Stimulated activated naive CD8-positive, alpha-beta T cell treated with anti-CD3 and anti-CD28 coated beads, Interleukin-15, amount 100 ng/mL, for 72 hours (primary cell): ENCODE measurements at places on chromosomes 2 and 18.
A peak's percentile ranks its signal among the peaks of the same experiment; 100 is the strongest.

DNA sequence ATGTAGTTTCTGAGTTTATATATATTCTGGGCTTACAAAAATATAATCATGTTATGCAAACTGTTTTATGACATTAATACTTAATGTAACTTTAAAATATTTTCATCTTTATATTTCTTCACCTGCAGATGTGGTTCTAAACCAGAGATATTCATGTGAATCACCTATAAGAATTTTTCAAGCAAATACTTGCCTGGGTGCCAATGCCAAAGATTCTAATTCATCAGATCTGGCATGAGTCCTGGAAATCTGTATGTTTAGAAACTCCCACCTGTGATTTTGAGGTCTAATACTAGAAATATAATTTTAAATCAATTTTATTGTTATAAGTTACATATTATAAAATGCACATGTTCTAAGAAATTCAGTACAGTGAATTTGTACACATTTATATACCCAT lies 19.9 kb upstream of the DNAH6 start:
- no peak for DNase-seq

DNA sequence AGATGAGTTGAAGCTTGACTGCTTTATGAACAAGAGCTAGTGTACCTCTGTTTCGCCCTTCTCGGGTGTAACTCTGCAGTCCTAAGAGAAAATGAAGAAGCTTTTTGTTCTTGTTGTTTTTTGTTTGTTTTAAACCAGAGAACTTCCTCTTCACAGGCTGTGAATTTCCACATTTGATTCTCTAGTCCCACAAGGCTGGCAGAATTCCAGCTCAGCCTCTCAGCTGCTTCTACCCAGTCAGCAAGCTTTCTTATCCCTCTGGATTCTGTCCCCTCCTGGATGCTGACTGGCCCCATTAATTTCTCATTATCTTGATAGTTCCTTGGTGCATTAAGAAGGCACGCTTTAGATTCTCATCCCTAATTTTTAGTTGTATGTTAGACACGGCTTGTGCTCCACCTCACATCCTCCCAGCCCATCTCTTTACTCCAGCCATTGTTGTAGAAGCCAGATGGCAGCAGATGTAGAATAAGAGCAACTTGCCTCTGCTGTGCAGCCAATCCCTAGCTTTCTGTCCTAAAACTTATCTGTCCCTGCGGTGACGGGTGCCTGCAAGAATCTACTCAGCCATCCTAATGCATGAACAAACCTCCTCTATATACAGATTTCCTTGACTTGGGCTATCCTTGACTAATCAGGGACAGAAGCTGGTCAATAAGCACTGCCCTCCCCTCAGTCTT lies 12.3 kb upstream of the RESP18 start:
- DNase-seq = no peak

DNA sequence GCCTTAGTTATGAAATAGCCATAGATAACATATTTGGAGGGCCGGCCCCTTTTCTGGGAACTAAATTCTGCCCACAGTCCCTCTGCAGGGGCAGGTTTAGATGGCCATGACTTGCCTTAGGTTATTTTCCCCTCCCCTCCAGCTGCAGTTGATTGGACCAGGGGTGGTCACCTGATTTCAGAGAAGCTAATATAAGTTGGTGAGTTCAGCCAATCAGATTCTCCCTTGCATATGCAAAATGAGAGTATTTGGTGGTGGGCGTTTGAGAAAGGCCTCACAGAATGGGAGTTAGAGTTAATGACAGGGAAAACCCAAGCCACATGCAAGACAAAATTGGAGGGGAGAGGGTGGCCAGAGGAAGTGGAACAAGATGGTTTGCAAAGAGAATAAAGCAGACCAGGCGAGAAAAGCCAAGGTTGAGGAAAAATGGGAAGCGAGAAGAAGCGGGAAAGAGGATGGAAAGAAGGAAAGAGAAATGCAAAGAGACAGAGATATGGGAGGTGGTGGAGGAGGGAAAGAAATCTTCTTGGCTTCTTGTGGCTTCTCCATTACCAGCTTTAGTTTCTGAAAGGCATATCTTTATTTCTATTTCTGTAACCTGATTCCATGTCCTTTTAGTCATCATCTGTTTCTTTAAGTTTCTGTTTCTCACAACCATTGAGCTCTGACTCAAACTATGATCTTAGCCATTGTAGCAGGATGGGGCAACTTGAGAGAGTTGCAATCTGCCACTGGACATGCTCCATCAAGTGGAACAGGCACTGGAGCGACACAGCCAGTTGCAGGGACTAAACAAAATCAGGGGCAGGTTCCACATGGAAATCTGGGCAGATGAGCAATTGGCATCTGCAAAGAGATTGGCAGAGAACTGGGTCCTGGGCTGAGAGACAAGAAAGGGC lies 108.1 kb upstream of the SIX3 start:
- no peak for DNase-seq

DNA sequence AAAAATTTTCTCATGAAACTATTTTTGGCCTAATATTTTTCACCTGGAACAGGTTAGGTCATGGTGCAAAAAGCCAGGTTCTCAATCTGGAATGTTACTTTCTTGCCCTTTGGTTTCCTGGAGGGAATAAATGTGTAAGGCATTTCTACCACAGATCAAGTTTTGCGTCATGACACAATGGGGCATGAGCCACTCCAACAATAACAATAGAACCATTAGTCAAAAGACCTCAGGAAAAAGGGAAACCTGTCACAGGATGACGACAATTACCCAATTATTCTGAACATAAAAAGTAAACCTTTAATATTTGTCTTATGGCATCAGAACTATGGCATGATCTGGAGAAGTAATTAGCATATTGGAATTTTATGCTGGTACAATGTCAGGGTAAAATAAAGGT lies 88.2 kb upstream of the HNRNPA3 start:
- no peak for DNase-seq

DNA sequence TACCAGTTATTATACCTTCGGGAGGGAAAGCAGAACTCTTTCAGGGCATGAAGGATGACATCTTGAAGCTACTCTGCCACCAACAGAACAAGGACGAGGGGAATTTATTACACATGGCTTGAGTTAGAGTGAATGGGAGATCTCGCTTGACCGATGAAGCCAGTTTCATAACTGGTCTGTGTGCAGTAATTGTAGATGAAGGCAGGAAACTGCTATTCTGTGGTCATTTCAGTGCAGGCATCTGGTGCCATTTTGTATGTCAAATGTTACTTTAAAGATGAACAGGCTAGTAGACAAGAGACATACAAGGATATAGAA lies 20.5 kb downstream of the GREB1 start:
- no peak for DNase-seq

DNA sequence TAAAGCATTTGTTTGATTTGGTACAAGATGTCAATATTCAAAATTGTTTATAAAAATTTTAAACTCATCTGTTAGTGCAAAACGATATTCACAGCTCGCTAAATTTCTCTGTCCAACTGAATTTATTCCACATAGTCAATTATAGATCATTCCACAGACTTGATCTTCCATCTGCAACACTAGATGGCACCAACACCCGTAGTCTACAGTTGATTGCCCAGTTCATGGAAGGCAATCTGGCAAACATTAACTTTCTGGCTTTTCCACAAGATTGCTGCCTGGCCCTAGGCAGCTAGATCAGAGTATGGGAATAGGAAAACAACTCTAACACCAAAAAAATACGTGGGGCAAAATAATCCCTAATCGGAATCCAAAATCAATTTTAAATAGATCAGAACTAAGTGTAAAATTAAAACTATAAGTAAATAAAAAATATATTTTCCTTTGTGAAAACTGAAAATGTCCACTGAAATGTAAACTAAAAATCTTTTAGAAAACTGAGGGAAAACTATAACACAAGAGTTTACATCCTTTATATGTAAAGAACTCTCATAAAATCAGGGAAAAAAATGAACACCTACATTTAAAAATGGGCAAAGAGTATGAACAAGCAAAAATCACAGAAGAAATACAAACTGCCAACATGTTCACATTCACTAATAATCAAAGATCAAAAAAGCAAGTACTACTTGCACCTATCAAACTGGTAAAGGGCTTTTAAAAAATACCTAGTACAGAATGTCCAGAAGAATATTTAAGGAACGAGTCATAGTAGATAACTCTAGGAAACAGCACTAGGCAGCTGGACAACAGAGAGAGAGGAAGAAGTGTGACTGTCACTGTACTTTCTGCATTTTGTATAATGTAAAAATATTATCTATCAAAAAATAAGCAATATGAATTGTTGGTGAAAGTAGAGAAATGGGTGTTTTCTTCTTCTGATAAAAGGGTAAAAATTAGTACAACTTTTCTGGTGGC lies 35.0 kb downstream of the RTN4 start:
- DNase-seq = peak; percentile 23

DNA sequence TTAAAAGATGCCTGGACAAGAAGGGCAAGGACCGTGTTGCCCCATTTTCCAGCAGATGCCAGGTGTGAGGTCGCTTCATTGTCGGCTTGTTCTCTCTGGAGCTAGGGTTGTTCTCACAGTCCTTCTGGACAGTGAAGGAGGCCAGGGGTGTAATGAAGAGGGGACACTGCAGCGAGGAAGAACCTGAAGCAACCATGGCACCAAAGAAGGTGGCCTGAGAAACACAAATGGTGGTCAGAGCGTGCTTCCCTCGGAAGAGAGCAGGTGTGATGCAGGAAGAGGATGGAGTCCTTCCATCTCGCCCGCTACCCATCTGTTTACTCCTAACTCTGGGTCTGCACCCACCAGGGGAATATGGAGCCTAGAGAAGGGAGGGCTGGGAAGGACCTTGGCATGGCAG lies 50.3 kb upstream of the TWIST2 start:
- DNase-seq = no peak

DNA sequence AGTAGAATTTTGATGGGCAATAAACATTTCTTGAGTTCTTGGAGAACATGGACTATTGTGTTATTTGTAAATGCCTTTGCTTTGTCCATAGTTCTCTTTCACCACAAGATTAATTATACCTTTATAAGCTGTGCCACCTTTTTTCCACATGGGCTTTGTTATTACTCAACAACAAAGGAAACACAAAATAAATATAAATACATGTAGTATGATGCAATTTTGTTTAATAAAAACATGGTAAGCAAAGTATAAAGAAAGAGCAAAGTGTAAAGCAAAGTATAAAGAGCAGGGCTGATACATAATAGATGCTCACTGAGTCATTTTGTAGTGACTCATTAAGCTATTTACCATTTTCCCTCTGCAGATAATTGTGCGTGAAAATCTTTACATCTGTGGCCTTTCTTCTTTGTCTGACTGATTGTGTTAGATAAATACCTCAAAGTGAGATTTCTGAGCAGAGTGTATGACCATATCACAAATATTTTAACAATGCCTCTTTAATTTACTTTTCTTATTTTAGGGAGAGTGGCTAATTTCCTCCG lies 80.9 kb downstream of the CERS6 start:
- no peak for DNase-seq

DNA sequence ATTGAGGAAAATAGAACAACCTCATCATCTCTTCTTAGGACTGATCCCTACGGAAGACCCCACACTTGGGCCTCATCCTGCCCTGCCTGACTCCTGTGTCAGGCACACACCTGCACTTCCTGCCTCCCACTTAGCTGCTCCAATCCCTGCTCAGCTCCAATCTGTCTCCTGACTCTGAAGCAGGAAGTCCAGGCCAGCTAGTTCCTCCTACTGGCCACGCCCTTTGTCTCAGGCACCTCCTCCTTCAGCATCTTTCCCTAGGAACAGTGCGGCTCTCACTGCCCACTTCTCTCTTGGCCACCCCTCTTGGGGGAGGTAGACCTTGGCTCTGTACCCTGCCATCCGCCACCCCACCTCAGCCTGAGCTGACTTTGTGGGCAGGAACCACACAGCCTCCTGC lies 135.8 kb downstream of the CELF4 start:
- DNase-seq = no peak

DNA sequence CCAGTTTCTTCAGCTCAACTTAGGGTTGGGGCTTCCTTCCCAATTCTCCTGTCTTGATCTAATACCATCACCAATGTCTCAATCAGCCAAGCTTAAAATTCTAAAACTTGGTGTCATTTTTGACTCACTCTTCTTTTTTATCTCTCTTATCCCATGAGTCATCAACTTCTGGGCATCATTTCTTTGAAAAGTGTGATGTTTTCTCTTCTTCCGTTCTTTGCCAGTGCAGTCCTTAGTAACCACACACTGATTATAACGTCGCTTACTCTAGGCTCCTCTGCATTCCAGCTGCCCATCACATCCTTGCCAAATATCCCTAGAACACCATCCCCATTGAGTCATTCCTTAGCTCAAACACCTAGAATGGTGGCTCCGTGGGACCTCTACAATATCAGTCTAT lies 27.4 kb upstream of the MRO start:
- no peak for DNase-seq

GRCh38 chr18:74275736-74276135 lies 16.0 kb downstream of the CYB5A start:
- DNase-seq = no peak

- DNase-seq = no peak
Measured at GRCh38 chr2:183035954-183036669, 2.1 kb downstream of the NCKAP1 start.

GRCh38 chr2:221527776-221528309 lies 44.3 kb downstream of the EPHA4 start:
- no peak for DNase-seq

DNA sequence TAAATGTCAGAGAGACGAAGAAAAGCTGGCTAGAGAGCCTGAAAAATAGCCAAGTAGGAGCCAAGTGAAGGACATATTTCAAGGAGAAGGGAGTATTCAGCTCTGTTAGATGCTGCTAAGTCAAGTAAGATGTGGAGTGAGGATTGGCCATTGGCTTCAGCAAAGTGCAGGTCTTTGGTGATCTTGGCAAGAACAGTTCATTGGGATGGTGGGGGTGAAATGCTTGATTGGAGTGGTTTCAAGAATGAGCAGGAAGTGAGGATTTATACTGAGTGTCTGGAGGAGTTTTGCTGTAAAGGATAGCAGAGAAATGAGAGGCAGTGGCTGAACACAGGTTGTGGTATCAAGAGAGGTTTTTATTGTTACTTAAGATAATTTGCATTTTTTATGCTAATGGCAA lies 139.7 kb downstream of the PRPF40A start:
- DNase-seq = no peak

GRCh38 chr2:119455066-119455718 lies 23.5 kb downstream of the TMEM37 start:
- no peak for DNase-seq

DNA sequence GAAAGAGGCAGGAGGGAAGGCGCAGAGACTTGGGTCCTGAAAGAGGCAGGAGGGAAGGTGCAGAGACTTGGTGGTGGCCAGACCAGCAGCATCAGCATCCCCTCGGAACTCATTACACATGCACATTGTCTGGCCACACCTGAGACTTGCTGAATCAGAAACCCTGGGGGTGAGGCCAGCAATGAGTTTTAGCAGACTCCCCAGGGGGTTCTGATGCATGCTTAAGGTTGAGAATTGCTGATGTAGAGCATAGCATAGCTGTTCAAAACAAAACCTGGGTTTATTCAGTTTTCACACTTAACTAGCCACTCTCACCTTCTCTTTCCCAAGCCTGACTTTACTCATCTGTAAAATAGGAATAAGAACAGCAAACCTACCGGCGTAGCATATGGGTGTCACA lies 122.9 kb downstream of the MRO start:
- no peak for DNase-seq
